Esophagus squamous epithelium (tissue), 5 donors: ENCODE measurements at places on chromosomes 7 and 10.

- no peak for DNase-seq
Measured at GRCh38 chr7:134553976-134554375, 5.1 kb downstream of the AKR1B15 start.

DNA sequence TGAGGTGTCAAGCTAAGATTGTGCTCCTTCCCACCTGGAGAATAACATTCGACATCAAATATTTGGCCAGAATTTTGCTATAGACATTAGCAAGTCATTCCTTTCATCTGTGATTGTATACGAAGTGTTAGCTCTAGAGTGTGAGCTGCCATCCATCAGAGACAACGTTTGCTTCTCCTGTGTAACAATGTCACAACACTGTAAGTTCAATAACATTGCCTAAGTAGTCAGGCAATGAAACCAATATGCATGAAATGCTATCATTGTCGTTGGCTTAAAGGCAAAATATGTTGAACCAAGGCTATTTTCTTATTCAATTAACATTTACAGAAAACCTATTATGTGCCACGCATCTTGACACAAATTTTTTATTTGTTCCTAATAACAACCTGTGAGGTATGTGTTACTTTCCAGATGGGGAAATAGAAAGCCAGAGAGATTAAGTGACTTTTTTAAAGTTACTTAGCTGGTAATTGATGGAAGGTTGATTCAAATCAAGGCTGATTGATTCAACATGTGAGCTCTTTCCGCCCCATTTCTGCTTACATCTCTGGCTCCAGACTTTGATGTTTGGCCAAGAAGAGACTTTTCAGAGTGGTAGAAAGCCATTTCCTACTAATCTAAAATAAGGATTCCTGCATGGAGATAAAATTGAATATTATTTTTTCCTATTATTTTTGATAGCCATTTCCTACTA is 32.0 kb downstream of the BET1 start:
- no peak for DNase-seq

GRCh38 chr10:46293832-46294640 is 7.2 kb downstream of the ANTXRL start:
- DNase-seq: no peak

DNA sequence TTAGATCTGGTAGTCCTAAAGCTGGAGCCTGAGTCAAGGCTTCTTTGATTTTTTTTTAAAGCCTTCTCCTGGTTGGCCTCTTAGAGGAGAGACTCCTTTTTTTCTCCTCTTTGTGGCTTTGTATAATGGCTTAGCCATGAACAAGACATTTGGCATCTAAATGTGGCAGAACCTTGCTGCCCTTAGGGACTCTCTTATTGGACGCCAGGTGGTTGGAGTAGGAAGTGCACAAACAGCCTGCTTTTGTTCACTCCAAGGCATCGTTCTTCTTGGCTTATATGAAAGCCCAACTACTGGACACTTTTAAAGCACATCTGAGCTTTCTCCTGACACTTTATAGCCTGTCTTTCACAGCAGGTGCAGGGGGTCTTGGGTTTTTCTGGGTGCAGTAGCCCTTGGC is 25.0 kb downstream of the ZPBP start:
- no peak for DNase-seq

DNA sequence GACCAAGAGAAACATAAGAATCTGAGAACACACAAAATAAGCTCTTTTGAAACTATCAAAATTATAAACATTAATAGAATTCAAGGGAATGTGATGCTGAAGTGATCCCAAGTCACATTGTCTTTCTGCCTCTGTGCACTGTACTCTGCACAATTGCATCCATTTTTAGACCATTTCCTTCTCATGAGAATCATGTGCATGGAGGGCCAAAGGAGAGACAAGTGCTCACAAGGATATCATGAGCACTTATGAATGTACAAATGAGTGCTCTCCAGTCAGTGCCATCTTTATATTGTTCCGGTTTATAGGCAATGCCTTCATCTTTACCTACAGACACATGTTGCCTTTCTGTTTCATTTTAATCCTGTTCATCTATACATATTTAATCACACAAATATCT is 36.9 kb downstream of the MET start:
- no peak for DNase-seq

DNA sequence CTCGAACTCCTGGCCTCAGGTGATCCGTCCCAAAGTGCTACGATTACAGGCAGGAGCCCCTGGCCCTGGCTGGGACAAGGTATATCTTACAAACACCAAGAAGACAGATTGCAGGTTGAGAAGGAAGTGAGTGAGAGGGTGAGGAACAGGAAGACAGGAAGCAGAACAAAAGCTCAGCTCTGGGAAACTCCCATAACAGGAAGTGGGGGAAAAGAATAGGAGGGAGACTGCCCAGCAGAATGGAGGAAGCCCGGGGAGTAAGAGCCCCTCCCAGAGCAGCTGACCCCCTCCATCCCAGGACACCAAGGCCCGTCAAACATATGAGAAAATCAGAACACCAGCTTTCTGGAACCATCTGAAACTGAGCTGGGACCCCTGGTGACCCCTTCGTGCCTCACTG is 2.9 kb downstream of the TECPR1 start:
- no peak for DNase-seq

DNA sequence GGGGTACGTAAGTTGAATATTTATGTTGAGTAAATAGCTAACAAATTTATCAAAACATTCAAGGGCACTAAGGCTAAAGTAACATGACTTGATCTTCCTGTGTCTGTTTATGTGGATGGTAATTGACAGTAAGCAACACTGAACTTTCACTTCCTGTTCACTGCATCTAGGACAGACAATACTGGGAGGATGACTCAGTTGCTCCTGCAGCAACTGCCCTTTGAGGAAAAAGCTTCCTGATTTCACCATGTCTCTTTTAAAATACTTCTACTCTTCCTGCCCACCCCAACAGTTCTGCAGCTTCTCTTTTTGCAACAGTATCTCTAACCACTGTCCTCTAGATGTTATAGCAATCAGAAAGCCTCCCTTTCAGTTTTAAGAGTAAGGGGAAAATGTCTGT is 76.6 kb upstream of the HGF start:
- DNase-seq: no peak

DNA sequence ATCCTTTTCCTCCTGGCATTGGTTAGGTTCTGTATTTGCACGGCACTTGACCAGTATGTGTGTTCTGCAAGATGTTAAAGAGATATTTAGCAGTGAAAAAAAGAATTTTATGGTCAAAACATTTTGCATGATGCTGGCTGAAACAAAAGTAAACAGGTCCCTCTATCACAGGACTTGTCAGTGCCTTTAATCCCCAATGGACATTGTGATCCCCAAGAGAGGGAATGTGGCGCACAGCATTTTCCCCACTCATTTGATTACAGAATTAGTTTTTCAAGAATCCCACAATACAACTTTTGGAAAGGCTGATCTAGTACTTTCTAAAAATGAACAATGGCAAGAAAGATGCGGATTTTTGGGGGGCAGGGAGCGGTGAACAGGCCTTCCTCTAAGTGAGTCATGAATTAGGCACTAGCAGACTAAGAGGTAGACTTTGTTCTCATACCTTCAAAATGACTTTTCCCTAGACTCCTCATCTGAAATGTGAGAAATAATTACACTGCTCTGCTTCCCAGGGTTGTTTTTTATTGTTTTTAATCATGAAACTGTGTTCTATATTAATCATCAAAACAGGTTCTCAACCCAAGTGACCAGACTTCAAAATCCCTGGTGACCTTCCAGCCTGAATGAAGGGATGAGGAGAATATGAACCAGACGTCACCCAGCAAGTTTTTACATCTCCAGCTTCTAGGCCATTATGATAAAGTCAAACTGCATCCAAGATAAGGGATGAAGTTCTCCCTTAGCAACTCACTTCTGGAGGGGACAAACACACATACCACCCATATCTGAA is 8.6 kb downstream of the FBXW4 start:
- no peak for DNase-seq

GRCh38 chr7:154792436-154793055 is 210.4 kb downstream of the PAXIP1 start:
- DNase-seq: no peak

- no peak for DNase-seq
Measured at GRCh38 chr7:21330462-21331178, 97.3 kb upstream of the SP4 start.

- no peak for DNase-seq
Measured at GRCh38 chr7:108073305-108074070, 56.7 kb downstream of the LAMB4 start.

GRCh38 chr7:42135728-42136127 is 101.3 kb downstream of the GLI3 start:
- DNase-seq: no peak

- DNase-seq: no peak
Measured at GRCh38 chr7:133237545-133237944, 15.3 kb upstream of the EXOC4 start.

- DNase-seq: no peak
Measured at GRCh38 chr10:132282667-132283603, 24.8 kb downstream of the STK32C start.

DNA sequence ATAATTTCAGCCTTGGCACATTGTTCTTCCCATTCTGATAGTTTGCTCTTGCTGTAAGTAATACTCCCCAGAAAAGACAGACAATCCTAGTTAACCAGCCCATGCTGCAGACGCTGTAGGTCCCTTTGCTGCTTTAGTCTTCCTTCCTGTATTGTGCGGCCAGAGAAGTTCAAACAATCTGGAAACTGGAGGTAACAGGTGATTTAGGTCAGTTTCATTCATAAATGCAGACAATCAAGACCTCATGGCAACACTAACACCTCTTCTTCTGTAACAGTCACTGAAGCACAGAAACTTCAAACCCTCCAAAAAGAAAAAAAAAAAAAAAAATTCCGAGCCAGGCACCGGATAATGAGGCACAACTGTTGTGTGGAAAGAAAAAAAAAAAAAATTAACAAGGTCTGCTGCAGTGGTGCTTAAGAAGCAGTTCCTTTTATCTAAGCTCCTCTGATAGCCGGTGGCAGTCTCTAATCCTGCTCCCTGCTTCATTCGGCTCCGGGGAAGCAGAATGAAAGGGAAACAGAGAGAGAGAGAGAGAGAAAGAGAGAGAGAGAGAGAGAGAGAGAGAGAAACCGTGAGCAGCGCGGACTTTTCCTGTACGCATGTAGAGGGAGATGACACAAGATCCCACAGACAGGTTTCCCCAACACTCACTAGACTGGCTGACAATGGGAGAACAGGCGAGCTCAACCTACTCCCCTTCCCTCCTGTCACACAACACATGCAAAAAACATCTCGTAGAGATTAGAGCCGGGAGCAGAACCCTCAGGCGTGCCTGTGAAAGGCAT is at the start of gene SEMA3A:
Gene SEMA3A (minus strand): TSS at position 306 of the 788 bp plus-strand sequence. CDS start 203 bp downstream, at position 103.
- no peak for DNase-seq

- DNase-seq: no peak
Measured at GRCh38 chr7:100723732-100724275, 3.5 kb downstream of the EPO start.

DNA sequence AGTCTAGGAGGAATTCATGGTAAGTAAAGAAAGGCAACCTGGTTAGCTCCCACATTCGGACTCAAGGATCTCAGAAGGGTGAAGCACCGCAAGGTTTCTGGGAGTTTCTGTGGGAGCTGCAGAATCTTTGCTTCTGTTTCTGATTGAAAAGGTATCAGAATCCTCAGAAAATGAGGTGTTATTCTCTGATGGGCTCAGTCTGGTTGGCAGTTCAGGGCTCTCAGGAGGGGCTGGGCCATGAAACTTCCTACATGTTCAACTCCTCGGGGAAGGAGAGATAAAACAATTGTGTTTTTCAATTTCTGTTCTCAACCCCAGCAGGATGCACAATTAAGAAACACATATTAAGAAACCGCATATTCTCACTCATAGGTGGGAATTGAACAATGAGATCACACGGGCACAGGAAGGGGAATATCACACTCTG is 9.1 kb downstream of the OR2A7 start:
- no peak for DNase-seq

DNA sequence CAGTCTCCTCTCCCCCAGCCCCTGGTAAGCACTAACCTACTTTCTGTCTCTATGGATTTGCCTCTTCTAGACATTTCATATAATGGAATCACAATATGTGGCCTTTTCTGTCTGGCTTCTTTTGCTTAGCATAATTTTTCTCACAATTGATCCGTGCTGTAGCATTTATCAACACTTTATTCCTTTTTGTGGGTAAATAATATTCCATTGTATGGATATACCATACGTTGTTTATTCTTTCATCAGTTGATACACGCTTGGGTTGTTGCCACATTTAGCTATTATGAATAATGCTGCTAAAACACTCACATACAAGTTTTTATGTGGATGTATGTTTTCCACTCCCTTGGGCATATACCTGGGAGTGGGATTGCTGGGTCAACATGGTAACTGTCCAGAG is 25.8 kb downstream of the MCM10 start:
- no peak for DNase-seq

DNA sequence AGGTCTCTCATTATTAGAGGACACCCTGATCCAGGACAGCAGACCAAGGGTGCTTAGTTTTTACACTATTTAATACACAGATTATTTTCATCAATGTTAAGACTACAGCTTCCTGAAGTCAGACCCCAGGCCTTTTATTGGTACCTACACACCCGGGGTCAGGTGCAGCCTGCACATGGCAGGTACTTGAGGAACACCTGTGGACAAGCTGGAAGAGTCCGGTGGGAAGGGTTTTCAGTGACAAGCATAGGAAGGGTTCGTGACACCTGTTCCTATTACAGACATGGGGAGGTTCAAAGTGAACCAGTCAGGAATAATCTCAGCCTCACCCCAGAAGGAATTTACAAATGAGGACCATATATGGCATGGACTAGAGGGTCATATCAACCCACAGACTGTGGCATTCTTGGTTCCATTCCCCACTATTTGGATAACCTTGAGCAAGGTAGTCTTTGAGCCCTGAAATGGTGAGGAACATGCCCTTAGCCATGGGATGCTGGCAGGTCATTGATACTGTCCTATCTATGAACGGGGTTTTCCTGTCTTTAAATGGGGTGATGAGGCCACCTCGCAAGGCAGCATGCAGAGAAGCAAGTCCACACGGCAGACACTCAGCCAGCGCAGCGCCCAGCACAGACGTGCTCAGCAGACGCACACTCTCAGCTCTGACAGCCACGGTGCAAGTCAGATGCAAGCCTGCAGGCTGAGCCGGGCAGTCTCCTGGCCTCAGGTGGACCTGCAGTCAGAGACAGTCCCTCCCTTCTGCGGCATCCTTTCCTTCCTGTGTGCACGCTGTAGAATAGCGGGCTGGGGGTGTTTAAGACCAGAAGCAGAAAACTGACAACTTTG is 624.9 kb downstream of the PTPRN2 start:
- no peak for DNase-seq

DNA sequence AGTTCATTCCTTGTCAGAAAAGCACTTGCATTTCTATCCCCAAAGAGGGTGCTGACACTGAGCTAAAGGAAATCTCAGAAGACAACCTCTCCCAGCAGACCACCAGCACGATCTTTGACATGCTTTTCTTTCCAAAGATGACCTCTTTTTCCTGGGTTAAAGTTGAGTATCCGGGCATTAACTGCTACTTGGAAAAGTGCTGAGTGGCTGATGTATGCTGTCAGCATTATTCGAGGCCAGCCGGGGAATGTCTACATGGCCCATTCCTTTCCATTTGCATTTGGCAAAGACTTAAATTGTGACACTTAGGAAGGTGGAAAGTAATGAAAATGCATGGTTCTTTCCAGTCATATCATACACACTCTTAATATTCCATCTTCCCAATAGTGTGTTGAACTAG is 90.6 kb upstream of the SKAP2 start:
- no peak for DNase-seq
